ENCODE measurements at places on chromosomes 5 and 9.

GRCh38 chr5:160480652-160481051 lies 59.0 kb downstream of the PTTG1 start:
- no peak for DNase-seq

DNA sequence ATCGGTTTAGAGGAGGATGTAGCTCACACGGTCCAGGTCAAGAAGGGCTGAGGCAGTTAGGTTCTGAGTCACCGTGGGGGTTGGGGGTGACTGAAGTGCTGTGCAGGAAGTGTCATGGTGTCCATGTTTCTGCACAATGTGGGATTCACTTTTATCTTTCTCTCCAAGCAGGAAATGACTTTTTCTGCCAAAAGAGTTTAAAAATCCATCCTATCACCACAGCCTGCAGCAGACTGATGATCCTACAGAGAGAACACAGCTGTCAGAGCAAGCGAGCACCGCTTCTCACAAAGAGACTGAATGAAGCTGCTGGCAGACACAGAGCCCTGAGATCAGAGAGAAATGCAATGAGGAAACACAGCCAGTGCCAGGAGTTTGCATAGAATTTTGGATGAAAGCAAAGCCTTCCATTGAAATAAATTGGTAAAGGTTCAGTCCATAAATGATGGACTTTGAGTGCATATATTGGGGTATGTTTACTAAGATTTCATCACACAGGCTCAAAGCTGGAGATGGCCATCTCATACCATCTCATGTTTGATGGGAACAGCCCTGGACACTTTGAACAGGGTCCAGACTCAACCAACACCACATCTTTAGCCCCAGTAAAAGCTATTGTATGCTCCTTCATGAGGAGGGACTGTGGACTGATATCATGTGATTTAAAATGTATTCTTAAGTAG lies 213.9 kb upstream of the FBXL7 start:
- no peak for DNase-seq

DNA sequence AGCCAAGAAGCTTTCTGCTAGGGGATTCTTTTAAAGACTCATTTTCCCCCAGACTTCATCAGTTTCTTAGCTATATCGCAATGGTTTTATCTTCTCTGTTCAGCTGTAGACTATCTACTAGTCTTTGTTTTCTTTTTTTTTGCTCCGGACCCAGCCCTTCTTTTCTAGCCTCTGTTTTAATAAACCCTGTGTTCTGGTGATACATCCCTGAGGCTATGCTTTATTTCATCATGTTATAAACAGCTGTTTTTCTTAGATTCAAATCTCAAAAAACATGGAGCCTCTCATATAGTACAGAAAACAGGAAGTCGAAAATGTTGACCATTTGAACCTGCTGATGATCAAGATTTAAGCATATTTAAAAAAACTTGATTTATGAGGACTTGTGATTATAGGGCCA lies 37.8 kb downstream of the SCGB3A1 start:
- no peak for DNase-seq

DNA sequence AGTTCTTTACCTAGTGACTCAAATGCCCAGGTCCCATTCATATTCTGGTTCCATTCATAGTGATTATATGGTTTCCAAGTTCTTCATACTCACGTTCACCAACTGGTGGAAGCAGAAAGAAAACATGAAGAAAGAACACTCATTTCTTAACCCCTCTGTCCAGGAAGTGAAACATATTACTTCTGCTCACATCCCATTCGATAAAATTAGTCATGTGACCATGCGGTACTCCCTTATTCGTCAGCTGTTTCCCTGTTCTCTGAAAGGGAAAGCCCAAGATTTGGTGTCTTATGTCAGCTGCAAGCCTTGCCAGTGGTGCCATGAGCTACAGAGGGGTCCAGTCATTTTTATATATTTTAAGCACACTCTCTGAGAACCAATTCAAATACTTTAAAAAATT lies 387.0 kb upstream of the DMAC1 start:
- DNase-seq, result no peak

GRCh38 chr9:89734600-89735041 lies 129.8 kb downstream of the GADD45G start:
- no peak for DNase-seq

GRCh38 chr5:142657446-142657845 lies 28.4 kb downstream of the FGF1 start:
- no peak for DNase-seq

DNA sequence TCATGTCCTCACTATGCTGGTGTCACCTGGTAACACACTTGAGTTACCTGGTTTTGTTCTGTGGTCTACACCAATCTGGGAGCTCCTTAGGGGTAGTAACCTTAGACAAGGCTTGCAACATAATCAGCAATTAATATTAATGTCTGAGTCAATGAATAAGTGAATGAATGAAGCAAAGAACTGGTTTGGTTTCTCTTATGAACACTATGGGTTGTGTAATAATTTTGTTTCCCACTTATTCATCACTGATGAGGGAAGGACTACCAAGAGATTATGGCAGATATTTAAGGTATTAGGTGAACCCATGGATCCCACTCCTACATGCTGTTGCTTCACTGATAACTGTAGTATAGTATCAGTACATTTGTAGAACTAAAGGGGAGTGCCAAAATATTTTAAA lies 116.0 kb downstream of the SLC12A2 start:
- DNase-seq, result no peak

DNA sequence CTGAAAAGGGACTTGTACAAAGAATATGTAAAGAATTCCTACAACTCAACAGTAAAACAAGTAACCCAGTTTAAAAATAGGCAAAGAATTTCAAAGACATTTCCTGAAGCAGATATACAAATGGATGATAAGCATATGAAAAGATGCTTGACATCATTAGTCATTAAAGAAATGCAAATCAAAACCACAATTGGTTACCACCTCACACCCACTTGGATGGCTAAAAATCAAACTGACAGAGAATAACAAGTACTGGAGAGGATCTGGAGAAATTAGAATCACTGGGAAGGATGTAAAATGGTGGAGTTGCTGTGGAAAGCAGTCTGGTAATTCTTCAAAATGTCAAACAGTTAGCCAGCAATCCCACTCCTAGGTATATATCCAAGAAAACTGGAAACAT lies 12.5 kb upstream of the FOXE1 start:
- DNase-seq, result no peak

DNA sequence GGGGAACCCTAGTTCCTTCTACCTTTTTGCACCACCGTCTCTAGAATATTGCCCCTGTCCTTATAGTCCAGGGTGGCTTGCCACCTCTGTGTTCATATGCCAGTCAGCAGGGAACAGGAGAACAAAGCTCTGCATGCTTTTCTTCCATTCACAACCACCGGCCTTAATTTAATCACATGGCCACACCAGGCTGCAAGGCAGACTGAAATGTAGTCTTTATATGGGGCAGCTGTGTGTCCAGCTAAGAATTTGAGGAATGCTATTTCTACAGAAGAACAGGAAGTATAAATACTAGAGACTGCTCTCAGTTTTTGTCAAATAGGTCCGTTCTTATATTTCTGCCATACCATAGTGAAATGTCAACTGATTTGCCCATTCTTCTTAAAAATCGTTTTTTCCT lies 5.8 kb downstream of the C5orf22 start:
- no peak for DNase-seq

- DNase-seq, result no peak
Observed at GRCh38 chr5:79011219-79011836, 26.2 kb upstream of the ARSB start.

DNA sequence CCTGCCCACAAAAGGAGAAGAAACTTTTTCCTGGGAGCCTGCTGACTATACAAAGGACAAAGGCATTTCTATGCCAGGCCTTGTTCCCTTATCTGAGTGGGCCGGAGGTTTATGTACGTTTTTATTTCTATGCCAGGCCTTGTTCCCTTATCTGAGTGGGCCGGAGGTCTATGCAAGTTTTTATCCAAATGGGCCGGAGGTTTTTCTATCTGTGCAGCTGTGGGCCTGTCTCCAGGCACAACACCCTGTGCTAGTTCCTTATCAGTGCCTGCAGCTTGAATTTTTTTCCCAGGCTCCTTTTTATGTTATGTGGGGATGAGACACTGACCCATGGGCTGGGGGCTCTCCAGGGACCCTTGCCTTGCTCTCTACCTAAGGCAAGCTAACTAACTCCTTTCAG lies 5.5 kb downstream of the SLC25A2 start:
- DNase-seq, result no peak

GRCh38 chr5:41788941-41789368 lies 81.3 kb downstream of the OXCT1 start:
- no peak for DNase-seq

DNA sequence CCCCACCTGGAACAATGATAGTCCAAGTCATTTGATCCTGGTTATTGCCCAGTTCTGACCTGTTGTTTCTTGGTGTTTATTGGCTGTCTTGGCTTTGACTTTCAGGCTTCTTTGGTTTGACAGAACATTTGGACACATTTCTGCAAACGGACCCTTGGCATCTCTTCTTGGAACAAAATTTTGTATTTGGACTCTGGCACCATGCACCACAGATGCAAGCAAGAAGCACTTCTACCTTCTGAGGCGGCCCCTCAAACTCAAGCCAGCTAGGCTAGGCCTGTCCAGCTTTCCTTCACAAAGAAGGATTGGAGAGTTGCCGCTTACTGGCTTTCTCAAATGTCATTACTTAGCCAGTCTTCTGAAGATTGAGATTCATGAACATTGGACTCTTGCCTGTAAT lies 23.1 kb upstream of the FGF10 start:
- DNase-seq, result no peak

DNA sequence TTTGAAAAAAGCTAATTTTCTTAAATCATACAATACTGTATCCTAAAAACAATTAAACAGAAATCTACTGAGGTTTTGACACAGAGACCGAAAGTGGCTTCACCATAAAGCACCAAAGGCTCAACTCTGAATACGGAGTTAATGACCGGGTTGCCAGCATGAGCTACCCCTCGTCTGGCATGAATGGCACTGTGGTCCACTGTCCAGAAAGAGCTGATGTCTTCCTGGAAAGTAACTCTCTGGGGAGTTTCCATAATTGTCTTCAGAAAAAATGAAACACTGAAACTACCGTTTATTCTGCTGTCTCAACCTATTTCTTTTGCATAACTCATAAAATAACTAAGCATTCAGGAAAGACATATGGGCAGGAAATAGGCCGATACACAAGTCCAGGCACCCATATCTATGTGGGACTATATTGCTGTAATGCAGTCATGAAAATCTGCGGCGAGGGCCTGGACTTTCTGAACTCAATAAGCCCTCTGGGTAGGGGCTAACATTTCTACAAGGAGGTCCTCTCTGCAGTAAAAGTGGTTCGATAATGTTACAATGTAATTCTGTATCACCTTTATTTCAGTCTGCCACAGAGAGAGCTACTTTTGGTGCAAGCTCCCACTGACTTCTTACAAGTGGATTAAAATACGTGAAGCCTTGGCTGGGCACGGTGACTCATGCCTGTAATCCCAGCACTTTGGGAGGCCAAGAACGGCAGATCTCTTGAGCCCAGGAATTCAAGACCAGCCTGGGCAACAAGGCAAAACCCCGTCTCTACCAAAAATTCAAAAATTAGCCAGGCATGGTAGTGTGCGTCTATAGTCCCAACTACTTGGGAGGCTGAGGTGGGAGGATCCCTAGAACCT lies 52.4 kb downstream of the ANKH start:
- no peak for DNase-seq

DNA sequence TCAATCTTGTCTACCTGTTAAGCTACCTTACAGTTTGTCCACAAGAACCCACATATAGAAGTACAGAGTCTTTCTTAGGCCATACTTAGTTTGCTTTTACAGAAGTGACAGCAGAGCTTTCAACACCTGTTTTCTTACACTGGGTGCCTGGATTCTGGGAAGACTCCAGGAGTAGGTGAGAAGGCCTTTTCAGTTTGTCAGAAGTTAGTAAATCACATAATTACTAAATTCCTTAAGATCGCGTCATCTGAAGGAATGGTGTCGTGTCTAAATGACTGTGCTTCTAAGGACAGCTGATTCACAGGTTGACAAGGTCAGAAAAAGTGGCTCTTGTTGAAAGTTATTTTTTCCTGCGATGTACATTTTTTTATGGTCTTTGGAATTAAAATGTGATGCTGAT lies 97.0 kb upstream of the FAM120A start:
- no peak for DNase-seq

DNA sequence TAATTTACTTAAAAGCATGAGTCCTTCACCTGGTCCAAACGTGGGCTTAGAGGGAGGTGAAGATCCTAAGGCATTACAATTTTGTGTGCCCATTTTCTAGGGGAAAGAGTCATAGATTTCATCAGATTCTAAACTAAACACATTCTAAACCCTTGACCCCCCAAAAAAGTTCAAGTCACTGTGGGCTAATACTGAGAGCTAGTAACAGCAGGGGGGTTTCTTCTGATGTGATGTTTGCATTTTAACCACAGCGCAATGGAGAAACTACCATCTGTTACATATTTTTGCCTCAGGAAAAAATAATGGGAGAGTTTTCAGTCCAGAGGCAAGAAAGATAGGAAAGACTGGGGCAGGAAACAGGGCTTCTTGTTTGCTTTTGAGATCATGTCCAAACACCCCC lies 110.8 kb upstream of the SLC1A3 start:
- DNase-seq, result no peak

DNA sequence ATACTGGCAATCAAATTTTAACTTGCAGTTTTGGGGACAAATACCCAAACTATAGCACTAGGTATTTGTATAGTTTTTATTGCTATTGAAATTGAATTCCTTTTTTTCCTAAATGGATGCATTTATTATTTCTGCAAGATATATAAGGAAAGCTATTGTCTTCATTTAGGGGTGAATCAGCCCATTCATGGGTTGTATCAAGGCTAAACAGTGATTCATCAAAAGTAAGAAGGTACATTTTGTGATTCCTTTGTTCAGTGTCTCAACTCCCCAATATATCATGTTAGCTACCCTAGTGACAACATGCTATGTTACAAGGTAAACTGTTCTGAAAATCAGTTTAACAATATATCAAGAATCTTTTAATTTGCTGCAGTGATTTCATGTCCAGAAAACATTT lies 185.7 kb downstream of the PLK2 start:
- no peak for DNase-seq

GRCh38 chr5:34715711-34716110 lies 59.6 kb downstream of the RAI14 start:
- DNase-seq, result no peak

GRCh38 chr9:108297073-108297472 lies 558.7 kb downstream of the ACTL7B start:
- no peak for DNase-seq

DNA sequence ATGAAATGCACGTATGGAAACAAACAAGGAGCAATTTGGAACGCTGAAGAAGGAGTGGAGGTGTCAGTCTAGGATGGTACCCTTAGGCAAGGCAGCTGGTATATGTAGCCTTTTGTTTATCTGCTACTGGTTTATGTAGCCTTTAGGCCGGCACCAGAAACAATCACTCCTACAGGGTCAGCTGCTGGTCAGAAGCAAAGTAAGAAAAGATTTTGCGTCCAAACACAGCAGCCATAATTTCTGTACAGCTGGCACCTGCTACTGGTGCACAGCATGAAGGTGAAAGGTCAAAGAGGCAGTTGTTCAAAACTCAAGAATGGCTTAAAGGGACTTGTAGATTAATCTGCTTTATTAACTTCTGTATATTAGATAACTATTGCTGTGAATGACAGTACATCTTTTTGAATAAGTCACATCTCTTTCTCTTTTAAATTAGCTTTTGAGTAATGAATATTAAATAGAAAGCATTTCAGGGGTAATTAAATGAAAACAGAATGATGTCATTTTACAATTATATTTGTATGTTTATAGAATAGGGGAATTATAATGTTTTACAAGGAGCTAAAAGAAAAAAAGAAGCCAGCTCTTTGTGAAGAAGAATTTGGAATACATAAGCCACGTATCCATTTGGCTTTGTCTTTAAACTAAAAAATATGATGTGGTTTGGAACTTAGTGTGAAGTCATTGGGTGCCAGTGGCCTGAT lies 33.1 kb upstream of the TLX3 start:
- DNase-seq, result no peak
